ENCODE measurements at places on chromosomes 3 and 15.
A peak's percentile ranks its signal among the peaks of the same experiment; 100 is the strongest.

DNA sequence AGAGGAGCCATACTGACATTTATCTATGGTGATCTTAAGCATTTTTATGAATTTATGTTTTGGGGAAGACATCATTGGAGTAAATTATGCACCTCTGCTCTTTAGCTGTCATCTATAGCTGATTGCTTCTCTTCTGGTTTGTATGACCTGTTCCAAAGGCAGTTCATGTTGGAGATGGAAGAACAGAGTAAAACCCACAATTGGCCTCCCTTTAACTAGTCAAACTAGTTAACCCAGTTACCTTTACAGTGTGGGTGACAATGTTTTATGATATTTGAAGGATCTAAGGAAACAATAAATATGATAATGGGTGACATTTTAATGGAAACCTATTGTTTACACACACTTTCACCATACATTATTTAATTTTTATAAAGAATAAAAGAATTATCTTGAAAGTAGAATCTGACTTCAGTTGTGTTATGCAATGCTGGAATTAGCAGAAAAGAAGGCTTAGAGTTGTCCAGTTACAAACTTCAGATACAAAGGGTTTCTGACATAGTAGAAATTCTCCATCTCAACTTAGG is 263.5 kb downstream of the NFKBIZ start:
- DNase-seq: no peak

DNA sequence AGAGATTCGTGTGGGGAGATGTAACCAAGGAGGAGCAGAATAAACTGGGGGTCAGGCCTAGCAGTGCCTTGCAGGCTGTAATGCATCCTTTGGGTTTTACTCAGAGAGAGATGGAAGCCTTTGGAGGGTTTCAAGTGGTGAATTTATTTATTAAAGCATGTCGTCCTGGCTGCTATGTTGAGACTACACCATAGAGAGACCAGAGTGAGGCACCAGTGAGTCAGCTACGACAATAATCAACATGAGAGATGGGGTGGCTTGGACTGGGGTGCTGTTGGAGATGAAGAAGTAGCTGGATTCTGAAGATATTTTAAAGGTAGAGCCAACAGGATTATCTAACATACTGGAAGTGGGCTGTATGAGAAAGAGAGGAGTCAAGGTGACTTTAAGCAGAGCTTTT is 335.3 kb upstream of the ARHGEF26 start:
- no peak for DNase-seq

GRCh38 chr15:51180534-51180933 is 85.8 kb upstream of the TNFAIP8L3 start:
- no peak for DNase-seq

DNA sequence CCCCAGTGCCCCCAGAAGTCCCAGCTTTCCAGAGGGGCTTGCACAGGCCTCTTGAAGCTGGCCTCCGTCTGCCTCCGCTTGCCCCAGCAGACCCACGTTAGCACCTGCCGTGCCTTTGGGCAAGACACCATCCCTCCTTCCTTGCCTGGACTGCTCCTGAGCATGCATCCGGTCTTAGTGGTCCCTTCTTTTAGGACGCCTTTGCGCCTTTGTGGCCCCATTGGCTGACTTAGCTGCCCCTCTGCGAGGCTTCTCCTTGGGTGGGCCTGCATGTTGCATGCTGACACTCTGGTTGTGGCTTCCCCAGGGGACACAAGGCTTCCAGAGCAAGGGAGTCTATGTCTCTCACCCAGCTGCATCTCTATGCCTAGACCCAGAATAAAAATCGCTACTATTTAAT is 56.6 kb downstream of the RHCG start:
- DNase-seq: no peak

DNA sequence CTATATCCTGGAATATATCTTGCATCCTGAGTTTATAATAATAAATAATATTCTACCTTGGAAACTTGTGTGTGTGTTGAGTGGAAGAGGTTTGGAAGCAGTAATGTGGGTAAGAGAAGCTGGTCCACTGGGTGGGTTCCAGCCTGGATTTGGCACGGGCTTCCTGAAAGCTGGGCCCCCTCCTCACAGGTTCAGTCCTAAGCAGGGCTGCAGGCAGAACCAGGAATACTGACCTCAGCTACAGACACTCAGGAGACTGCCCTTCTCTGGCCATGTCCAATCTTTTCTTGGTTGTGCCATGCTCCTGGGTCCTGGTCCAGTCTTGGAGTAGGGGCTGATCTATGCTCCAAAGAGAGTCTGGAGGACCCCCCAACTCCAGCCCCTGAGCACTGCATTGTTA is 4.5 kb downstream of the MYD88 start:
- no peak for DNase-seq

DNA sequence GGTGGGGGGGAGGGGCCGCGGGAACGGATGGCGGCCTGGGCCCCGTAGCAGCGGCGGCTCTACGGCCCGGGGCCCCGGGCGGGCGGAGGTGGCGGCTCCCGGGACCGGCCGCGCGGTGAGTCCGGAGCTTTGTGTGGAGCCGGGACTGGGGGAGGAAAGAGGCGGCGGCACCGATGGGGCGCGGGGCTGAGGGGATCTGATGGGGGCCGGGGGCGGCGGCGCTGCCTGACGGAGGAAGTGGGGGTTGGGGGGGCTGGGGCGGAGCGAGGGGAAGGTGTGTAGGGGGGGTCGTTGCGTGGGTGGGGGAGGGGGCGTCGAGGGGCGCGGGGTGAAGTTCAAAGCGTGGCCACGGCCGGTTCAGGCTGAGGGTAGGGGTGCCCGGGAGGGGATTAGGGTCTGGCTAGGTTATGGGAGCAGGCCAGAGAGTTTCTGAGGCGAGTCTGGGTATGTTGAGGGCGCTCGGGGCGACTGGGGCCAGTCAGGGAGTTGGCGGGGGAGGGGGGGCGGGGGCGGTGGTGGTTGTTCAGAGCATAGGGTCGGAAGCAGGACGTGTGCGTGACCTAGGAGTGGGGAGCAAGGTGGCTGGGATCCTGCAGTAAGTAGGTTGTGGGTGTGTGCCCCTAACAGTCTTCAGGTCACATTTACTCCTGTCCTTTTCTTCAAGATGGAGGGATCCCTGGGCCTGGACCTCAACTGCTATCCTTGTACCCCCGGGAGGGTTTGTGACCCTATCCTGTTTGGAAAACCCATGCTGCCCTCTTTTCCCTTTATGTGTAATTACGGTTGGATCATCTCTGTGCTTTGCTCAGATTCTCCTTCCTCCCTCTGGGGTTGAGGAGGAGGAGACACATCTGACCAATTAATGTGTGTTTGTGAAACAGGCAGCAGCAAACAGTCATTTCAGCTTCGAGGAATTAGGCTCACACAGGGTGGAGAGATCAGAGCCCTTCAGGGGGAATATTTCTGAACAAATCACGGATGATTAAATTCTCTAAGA is 644 bp downstream of the ZNF609 start:
- DNase-seq: no peak

- no peak for DNase-seq
Observed at GRCh38 chr15:29364426-29365078, 94.9 kb upstream of the NSMCE3 start.

DNA sequence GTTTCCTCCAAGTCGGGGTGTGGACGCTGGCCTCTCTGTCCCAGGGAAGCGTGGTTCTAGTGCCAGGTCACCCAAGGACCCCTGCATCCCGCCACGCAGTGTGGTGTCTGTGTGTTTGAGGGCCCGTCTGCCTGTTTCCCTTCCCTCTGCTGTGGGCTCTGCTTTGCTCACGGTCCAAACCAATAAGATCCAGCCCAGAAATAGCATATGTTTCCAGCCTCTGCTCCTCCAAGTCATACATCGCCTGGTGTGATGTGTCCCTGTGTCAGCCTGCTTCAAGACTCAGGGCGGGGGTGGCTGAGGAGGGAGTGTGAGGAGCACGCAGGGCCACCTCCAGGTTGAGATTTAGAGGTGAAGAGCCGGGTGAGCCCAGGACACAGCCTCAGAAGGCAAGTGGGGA is 21.9 kb upstream of the RPL29 start:
- no peak for DNase-seq

GRCh38 chr3:114025451-114025850 is 30.9 kb downstream of the CCDC191 start:
- DNase-seq: no peak

DNA sequence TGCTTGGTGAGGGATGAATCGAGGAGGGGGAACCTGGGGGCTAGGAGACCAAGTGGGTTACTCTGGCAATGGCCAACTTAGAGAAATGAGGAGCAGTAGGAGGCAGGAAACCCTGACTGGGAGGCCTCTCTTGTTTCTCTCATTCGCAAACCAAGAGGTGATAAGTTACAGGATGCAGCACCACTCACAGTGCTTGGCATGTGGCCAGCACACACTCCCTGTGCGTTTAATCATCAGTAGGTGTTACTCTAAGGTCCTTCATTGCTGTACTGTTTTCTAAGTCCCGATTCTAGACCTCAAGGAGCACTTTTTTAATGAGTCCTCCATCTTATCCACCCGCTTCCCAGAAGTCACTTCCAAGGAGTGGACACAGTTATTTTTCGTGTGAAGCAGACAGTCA is 314.1 kb upstream of the TRIM42 start:
- no peak for DNase-seq

DNA sequence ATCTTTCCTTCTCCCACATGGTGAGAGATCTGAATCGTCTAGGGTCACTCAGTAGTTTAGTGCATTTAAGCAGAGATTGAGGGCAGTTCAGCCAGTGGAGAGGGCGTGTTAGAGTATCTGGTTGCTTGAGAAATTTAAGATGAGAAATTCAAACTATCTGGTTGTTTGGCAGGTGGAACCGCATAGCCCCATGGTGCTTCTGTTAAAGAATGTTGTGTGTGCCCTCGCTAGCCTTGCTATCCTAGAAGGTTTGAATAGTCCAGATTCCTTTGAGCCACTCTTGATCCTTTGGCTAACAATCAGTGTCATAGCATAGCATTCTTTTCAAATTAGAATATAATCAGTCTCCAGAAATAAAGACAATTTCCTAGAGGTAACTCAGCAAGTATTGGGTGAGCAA is 32.1 kb downstream of the ABHD17C start:
- DNase-seq: no peak

GRCh38 chr3:138356730-138357405 is 8.5 kb downstream of the MRAS start:
- no peak for DNase-seq

- DNase-seq: no peak
Observed at GRCh38 chr15:39663704-39664250, 82.9 kb downstream of the THBS1 start.

DNA sequence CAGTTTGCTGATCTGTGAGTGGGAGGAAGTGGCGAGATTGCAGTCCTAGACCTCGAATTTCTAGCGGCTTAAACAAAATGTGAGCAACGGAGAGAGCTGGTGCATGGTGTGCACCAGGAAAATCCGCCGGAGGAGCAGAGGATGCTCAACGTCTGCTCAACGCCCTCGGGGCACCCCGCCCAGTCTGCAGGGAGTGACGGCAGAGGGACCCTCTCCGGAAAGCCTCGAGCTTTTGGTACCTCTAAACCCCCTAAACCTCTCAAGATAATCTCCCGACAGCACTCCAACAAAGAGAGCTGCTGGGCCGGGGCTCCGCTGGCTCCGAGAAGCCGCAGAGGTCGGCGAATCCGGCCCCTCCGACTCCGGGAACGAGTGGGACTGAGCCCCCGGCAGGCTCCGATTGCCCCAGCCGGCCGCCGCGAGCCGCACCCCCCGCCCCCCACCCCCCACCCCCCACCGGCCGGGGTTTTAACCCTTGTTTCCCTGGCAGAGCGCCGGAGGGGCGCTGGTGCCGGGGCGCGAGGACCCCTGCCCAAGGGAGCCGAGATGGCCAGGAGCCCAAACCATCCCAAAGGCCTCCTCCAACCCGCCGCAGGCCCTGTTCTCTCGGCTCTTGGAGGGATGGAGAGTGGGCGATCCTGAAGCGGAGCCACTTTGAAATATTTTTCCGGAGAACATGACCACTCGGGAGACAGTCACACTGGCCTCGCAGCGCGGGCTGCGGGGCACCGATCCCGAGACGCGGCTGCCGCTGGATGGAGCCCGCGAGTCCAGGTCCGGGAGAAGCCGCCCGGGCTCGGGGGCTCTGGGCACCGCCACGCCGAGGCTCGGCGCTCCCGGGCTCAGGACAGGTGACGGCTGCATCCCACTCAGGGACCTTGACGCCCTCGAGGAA is 1.5 kb downstream of the MEGF11 start:
- peak; percentile 81 for DNase-seq

DNA sequence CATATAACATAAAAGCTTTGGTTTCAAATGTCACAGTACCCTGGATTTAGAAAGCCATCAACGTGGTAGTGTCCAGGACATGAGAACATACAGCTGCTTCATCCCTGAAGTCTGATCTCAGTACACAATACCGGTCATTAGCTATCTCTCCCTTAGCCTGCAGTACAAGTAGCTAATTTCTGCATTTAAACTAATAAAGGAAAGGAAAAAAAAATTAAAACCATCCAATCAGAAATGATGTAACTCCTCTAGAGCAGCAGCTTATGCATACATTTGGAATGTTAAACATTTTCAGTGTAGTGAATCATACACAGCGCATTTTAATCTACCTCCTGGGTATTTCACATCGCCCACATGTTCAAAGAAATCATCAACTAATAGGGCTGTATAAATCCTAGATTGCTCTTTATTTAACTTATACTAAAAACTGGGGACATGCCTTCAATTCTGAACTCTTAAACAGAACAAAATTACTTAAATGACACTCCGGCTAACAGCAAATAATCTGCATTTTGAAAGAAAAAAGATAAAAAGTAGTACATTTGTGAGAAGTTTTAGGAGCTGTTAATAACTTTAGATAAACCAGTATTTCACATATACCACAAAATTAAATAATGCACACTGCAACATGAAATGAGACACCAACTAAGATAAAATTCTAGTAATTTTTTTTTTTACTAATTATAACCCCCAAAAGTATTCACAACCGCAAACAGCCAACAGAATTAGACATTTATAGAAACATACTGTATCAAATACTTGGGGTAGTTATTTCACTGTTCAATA is 3.7 kb downstream of the IGF2BP2 start:
- DNase-seq: no peak

DNA sequence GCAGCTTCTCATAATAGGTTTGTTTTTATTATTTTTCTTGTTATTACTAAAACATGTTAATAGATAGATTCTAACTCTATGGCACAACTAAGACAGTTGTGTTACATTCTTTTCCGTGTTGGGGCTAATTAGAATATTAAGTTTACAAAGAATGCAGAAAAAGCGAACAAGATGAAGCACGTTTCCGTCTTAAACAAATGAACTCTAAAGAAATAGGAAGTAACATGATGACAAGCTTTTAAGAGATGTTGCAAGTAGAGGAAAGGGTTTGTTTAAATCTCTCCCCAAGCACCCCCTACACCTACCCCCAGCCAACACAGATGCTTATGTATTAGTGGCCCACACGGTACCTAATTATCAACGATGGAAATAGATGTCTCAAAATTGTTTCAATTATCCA is 207.1 kb downstream of the TP63 start:
- no peak for DNase-seq

- DNase-seq: no peak
Observed at GRCh38 chr15:58465866-58466517, 34.2 kb downstream of the LIPC start.
